B cell (primary cell): ENCODE measurements at places on chromosomes 13 and 19. TPM values are rescaled to one million over a fixed set of nuclear protein-coding genes. Genes with fewer than 3 reads are reported as not detected.

- H3K36me3 ChIP-seq: no peaks in the 10 kb centered on the region
- H3K27me3 ChIP-seq: peaks cover 34% of the 10 kb centered on the region
- peak; percentile 28 for DNase-seq
- H3K4me3 ChIP-seq: no peak overlapping the region
Measured at GRCh38 chr19:1284293-1284978, 1.2 kb upstream of the EFNA2 start.

DNA sequence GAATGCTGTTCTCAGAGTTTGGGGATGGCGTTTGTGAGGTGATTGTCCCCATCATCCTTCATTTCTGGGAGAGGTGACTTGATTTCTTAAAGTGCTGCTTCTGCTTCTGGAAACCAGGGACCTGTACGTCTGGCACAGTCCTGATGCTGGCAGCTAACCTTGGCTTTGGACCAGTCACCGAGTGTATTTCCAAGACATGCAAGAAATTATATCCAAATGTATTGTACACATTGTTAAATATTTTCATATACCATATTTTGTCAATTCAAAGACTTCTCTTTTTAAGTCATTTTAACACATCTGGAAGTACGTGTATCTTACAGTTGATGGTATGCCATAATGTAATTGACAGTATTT lies 97.4 kb downstream of the ARHGEF7 start:
- H3K4me3 ChIP-seq: no peak overlapping the region
- DNase-seq: no peak
- no peak overlapping the region for H3K27ac ChIP-seq
- H3K27me3 ChIP-seq: no peaks in the 10 kb centered on the region

- H3K4me1 ChIP-seq: no peaks in the 10 kb centered on the region
- H3K27ac ChIP-seq: no peak overlapping the region
- H3K4me3 ChIP-seq: no peak overlapping the region
- H3K27me3 ChIP-seq: peaks cover 8% of the 10 kb centered on the region
- DNase-seq: no peak
Measured at GRCh38 chr19:41646589-41647204, 19.8 kb upstream of the CEACAM4 start.

KCTD4 gene
- total RNA-seq: not detected in 2 replicates

GNG8 gene
- total RNA-seq: 6.7 and 12.0 TPM in 2 replicates
